ENCODE measurements at places on chromosomes 3 and 15. TPM values are rescaled to one million over a fixed set of nuclear protein-coding genes. Genes with fewer than 3 reads are reported as not detected.

DNA sequence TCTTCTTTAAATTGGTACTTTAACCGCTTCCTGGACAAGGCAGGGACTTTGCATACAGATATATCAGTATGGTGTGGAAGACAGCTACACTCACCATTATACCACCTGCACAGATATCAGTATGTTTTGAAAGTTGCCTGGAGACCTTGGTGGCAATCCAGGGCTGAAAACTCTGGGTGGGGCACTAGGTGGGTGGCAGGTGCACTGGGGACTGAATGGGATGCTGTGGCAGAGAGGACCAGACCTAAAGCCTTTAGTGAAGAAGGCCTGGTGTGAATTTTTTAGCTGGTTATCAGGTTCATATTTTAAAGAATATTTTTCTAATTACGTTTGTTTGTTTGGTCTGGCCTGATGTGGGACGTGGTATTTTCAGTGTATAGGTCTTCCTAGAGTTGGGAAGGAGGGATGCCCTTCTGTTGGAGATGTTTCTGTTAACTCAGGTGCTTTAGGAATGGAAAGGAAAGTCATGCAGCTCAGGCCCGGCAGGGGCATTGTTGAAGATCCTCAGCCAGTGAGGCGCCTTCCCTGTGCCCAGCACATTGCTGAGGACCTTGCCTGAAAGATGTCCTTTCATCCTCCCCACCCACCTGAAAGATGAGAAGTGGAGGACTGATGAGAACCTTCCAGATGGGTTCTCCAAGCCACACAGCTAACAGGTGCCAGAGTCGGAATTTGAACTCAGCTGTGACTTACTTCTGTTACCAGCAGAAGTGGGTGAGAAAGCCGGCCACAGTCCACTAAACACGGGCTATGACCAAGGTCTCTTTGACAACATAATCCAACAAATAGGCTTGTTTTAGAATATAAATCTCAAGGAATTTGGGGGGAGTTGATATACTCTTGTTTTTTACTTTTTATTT is 77.3 kb downstream of the APBA2 start:
- DNase-seq: peak; percentile 52

DNA sequence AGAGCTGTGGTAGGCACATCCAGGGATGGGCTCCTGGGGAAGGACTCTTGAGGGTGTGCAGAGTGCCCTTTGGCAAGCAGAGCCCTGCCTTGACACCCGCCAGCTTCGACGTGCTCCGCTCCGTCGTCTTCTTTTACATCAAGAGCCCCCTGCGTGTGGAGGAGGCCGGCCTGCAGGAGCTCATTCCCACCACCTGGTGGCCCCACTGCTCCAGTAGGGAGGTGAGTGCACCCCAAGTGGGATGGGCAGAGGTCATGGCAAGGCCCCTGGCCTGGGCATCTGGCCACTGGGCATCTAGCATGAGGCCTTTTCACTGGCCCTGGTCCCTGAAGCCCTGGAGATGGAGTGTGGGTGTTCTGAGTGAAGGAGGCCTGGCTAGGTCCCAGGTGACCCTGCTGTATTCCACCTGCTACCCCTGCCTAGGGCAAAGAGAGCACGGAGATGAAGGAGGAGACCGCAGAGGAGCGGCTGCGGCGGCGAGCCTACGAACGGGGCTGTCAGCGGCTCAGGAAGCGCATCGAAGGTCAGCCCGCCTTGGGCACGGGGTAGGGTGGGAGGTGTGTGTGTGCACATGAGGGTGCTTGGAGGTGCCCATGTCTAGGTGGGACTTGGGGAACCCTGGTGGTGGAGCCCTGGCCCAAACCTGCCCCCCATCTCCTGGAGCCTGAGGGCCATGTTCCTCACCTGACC is 12.2 kb downstream of the RNF123 start:
- DNase-seq: no peak

DNA sequence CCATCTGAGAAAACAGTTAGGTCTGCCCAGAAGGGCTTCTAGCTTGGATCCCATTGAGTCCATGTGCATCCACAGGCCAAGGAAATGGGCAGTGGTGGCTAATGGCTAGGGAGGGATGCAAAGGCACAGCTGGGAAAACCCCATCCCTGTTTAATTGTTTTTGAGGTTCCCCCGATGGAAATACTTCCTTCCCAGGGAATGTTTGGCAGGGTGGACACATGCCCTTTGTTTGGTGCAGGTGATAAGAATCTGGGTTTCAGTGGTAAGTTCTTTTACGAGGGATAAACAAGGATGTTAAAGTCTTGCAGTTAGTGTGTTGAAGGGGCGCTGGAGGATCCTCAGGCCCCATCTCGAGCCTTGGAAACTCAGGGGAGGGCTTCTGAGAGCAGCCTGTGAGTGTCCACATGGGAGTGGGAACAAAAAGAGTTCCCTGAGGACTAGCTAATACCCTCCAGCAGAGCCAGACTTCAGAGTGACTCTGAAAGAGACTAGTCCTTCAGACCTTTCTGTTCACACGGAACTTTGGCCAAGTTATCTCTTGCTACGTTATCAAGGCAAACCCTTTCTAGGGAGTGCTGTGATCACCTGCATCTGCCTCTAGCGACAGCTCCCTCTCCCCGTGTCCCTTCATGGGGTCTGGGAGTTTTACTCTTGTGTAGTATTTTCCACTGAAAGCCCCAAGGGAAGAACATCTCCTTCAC is 17.4 kb downstream of the PTPRG start:
- DNase-seq: no peak

CD47 gene
- 74.0 TPM for total RNA-seq

RETNLB gene
- total RNA-seq: not detected

C3orf80 gene
- total RNA-seq: 0.51 TPM

FEM1B gene
- total RNA-seq: 98.5 TPM

NAALADL2 gene
- 18.2 TPM for total RNA-seq

Data from posterior vena cava (tissue), 2 donors.